ENCODE measurements at places on chromosomes 6 and 20.

- H3K4me3 ChIP-seq, result no peak overlapping the region
- H3K36me3 ChIP-seq, result peaks cover 27% of the 10 kb centered on the region
- H3K27me3 ChIP-seq, result no peaks in the 10 kb centered on the region
- H3K27ac ChIP-seq, result peak overlapping the region; percentile 83
- peaks cover 49% of the 10 kb centered on the region for H3K4me1 ChIP-seq
Measured at GRCh38 chr6:158069800-158070195, 88.1 kb downstream of the SYNJ2 start.

DNA sequence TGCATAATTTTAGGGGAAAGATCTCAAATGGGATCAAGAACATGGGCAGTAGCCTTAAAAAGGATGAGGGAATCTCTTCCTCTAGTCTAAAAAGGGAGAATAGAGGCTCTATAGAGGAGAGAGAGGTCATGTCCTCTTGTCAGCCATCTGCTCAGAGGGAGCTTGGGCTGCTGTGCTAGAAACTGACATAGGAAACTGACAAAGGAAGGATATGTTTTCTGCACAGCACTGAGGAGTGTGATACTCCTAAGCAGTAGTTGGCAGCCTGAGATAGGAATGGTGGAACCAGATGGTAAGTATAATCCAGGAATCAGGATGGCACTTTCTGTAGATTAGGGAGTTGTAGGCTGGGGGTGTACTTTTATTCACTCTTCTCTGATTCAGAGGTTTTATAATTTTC is 59.2 kb downstream of the PTPRA start:
- H3K4me1 ChIP-seq, result no peaks in the 10 kb centered on the region
- no peaks in the 10 kb centered on the region for H3K36me3 ChIP-seq
- no peak overlapping the region for H3K27ac ChIP-seq
- H3K4me3 ChIP-seq, result no peak overlapping the region
- no peaks in the 10 kb centered on the region for H3K27me3 ChIP-seq

DNA sequence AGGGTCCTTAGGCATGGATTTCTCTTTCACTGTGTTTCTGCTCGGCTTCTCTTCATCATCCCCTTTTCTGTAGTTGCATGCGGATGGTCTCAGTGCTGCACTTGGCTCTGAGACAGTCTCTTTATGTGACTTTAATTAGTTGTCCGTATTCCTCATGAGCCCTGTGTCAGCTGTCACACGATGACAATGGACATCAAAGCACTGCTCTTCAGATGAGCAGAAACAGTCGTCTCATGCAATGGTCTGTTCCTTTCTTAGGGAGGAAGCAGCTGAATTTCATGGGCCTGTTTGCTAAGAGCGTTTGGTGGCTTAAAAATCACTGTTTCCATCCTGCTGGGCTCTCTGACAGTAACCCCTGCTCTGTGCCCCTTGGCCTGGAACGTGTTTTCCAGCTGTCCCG is 64.9 kb downstream of the SYTL3 start:
- H3K4me3 ChIP-seq, result no peak overlapping the region
- H3K4me1 ChIP-seq, result peaks cover 26% of the 10 kb centered on the region
- peaks cover 12% of the 10 kb centered on the region for H3K36me3 ChIP-seq
- no peaks in the 10 kb centered on the region for H3K27me3 ChIP-seq
- no peak for DNase-seq

DNA sequence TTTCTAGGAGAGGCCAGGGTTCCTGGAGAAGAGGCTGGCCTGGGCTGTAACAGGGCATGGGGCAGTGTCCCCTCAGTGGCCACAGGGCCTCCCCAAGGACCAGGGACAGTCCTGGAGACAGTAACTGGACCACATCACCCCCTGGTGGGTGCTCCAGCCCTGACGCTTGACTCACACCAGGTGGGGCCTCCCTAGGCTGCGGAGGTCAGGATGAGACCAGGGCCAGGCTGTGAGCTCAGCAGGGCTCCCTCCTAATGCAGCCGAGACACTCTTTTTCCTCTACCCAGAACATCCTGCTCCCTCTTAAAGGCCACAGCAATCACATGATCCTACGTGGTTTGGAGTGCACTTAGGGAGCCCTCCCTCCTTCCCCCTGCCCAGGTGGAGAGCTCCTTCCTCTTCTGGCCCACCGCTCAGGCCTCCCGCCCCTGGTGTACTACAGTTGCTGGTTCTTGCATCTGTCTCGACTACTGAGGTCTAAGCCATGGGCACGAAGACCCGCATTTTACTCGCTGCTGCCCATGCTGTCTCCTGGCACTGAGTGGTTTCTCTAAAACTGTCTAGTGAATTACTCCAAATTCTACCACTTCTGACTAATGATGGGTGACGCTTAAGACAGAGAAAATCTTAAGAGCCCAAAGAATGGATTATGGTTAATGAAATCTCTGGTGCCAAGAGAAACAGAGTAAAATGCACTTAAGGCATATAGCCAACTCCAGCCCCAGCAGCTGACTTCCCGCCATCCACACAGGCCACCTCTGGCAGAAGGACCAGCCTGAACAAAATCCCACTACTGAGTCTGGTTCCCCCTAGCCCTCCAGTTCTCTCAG is 166.1 kb upstream of the CST7 start:
- H3K36me3 ChIP-seq, result no peaks in the 10 kb centered on the region
- H3K4me1 ChIP-seq, result no peaks in the 10 kb centered on the region
- H3K27me3 ChIP-seq, result no peaks in the 10 kb centered on the region

DNA sequence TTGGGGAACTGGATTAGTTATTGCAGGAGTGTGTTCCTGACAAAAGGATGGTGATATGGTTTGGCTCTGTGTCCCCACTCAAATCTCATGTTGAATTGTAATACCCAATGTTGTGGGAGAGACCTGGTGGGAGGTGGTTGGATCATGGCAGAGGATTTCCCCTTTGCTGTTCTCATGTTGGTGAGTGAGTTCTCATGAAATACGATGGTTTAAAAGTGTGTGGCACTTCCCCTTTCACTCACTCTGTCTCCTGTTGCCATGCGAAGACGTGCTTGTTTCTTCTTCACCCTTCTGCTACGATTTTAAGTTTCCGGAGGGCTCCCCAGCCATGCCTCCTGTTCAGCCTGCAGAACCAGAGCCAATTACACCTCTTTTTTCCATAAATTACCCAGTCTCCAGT is 16.2 kb upstream of the TREM1 start:
- H3K4me3 ChIP-seq, result no peak overlapping the region
- no peak for DNase-seq

GRCh38 chr20:53829255-53829723 is 235.7 kb upstream of the ZNF217 start:
- H3K4me3 ChIP-seq, result peak overlapping the region; percentile 56

DNA sequence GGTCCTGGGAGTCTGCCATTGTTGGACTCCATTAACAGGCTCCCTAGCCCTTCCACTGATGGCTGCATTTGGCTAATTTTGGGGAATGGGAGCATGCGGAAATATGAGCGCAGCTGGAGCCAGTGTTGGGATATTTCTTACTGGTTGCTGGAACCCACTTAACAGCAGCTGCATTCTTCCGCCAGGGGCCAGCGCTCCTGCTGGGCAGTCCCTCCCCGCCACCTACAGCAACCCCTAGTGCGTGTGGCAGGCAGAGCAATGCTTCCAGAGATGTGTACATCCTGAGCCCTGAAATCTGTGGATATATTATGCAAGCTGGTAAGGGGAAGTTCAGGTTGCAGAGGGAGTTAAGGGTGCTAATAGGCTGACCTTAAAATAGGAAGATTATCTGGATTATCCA is 16.4 kb downstream of the CST8 start:
- H3K4me1 ChIP-seq, result no peaks in the 10 kb centered on the region
- no peak for DNase-seq
- H3K36me3 ChIP-seq, result no peaks in the 10 kb centered on the region

Data from PC-9 (cell line).